Mucosa of gallbladder (tissue), 1 donor: ENCODE measurements at places on chromosomes 12 and 14. TPM values are rescaled to one million over a fixed set of nuclear protein-coding genes. Genes with fewer than 3 reads are reported as not detected.
A peak's percentile ranks its signal among the peaks of the same experiment; 100 is the strongest.

- peak; percentile 80 for DNase-seq
Measured at GRCh38 chr14:99579120-99579836, 24.7 kb downstream of the CCDC85C start.

- DNase-seq = peak; percentile 35
Measured at GRCh38 chr12:4164559-4165558, 108.7 kb upstream of the CCND2 start.

DNA sequence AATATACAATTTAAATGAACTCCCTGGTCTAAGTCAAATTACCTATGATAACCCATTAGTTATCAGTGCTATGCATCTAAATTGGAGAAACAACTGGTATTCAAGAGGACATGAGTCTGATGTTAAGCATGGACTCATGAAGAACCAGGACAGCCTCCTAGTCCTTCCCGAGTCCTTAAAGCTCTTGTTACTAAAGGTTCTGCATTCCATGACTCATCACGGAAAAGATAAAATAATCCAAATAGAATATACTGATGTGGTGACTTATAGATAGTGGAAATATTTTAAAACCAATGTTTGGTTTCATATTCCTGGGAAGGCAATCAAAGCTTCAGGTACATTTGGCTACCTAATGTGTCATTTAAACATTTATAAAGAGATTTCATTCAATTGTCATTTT, 117.2 kb upstream of the PMCH start:
- no peak for DNase-seq

DNA sequence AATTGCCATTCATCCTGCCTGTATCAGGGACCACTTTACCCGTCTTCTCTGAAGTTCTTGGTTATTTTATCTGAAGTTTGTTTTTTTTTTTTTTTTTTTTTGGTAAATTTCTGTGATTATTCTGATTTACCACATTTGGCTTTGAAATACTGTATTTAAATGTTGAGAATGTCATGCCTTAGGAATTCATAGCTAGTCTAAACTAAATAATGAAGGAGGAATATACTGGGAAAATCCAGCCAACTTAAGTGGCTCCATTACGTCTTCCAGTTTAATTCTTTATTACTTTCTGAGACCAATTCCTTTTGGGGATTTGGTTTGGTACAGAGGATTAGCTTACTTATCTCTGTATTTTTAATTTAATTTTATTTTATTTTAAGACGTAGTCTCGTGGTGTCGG, 60.3 kb upstream of the KCNMB4 start:
- DNase-seq = no peak

DNA sequence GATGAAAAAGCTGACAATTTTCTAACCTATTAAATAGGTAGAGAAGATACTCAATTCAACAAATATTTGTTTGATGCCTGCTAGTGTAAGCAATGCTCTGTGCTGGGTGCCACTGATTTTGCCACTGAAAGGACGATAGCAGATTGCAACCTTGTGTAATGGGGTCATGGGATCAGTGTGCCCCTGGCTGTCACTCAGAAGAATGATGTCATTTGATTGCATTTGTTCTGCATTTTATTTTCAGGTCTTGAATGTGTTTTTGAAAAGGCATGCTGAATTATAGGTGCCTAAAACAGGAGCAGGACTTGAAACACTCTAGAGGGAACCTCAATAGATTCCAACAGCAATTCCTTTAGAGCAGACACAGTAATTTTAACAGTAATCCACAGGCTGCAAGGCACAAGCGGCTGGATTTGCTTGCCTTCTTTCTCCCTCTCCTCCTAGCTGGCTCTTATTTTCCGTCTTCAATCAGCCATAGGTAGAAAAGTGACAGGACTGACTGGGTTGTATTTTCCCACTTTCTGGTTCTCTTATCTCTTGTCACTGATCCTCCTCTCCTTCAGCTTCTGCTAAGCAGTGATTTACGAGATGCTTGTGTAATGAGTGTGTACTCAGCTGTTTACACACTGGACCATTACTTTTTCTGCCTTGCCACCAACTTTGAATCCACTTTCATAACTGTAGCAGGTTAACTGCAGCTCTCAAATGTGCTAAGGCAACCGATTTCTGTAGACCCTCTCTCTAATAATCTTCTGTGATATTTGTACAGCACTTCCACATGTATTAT, 4.1 kb downstream of the PLXNC1 start:
- no peak for DNase-seq

- no peak for DNase-seq
Measured at GRCh38 chr14:40629144-40629543, 977.5 kb upstream of the LRFN5 start.

DNA sequence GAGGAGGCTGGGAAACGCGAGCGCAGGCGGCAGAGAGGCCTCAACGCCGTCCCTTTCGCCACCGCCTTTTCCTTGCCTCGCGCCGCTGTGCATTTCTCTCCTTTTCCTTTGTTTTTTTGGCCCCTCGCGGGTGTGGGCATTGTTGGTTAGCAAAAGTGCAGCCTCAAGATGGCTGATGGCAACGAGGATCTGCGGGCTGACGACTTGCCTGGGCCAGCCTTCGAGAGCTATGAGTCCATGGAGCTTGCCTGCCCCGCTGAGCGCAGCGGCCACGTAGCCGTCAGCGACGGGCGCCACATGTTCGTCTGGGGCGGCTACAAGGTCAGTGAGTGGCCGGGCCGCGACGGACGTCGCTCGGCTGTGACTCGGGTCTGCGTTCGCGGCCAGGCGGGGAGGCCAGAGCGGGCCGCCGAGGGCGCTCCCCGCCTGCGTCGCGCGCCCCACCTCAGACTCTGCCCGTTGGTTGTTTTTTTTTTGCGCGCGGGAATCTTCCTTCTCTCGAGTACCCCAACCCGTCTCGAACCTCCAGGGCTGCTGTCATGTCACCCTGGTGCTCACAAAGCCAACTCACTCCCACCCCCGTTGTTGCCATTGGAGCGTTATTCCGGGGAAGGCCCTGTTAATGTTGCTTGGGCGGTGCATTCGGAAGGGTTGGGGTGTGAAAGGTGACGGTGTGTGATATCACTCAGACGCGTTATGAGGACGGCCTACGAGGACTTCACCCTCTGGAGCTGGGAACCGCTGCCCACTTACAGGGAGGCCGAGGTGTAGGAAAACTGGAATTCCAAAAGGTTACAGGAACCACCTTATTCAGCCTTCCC, 558 bp downstream of the KLHDC2 start:
- peak; percentile 64 for DNase-seq

GRCh38 chr12:123057513-123058265, 77.2 kb downstream of the ARL6IP4 start:
- DNase-seq = no peak

DNA sequence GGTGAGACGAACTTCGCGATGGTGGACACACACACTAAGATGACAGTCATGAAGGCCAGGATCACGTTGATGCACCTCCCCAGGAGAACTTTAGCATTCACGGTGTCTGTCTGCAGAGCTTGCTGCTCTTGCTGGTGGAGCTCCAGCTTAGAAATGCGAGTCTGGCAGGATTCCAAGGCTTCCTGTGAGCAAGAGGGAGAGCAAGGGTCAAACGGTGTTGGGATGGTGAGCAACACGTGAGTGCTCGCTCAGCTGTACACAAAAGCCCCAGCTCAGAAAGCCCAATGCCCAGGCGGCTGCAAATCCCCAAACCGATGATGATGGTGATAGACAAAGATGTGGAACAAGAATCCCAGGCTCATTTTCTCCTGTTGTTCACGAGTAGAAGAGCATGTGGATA, 78.8 kb downstream of the TMCC3 start:
- DNase-seq = peak; percentile 83

DNA sequence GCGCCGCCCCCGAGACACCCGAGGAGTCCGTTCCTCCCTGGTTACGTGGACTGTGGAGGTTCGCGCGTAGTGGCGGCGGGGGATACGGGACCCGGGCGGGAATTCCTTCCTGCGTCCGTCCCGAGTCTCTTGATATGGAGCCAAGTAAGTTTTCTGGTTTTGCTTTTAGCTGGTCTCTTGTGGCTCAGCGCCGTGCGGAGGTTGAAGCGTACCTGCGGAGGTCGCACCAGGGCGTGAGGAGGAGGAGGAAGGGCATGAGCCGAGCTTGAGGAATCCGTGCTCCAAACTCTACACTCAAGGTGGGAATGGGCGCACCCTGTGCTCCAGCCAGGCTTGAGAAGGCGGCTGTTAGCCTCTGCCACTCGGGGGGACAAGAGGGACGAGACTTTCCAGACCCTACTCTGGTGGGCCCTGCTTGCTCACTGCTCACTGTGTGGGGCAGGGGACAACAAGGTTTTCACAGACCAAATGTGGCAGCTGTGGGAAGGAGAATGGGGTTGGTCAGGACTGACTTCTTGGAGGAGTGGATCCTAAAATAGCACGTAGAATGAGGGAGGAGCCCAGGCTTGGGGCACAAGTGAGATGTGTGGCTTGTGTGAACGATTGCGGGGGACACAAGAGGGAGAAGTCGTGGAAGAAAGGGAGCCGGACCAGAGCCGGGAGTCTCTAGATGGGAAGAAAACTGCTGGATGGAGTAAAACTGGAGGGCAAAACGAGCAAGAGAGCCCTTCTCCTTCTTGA, 577 bp downstream of the ATG101 start:
- DNase-seq = no peak

GRCh38 chr12:127515941-127516340, 751.0 kb upstream of the TMEM132C start:
- no peak for DNase-seq

The ATXN7L3B gene
- 45.9 TPM for total RNA-seq

The SLC17A8 gene
- not detected for total RNA-seq

The SPX gene
- total RNA-seq = 0.29 TPM

The TBX3 gene
- total RNA-seq = 12.0 TPM

The PRR4 gene
- total RNA-seq = 2.6 TPM

The CFAP251 gene
- 7.0 TPM for total RNA-seq

The RNASE1 gene
- total RNA-seq = 609 TPM

The DHRS2 gene
- total RNA-seq = 0.43 TPM

The WNT1 gene
- 0.29 TPM for total RNA-seq

The LRRC9 gene
- total RNA-seq = 0.37 TPM

The LIN7A gene
- total RNA-seq = 25.4 TPM

The B4GALNT1 gene
- total RNA-seq = 1.3 TPM

The DACT1 gene
- total RNA-seq = 19.8 TPM

The SLCO1B1 gene
- 0.12 TPM for total RNA-seq

The FAR2 gene
- 7.3 TPM for total RNA-seq

The GPRC5D gene
- total RNA-seq = not detected
